Amniotic stem cell (primary cell): ENCODE measurements at places on chromosomes 2 and 18.

GRCh38 chr2:38751596-38752410 lies 642 bp upstream of the SRSF7 start:
- no peak for DNase-seq

DNA sequence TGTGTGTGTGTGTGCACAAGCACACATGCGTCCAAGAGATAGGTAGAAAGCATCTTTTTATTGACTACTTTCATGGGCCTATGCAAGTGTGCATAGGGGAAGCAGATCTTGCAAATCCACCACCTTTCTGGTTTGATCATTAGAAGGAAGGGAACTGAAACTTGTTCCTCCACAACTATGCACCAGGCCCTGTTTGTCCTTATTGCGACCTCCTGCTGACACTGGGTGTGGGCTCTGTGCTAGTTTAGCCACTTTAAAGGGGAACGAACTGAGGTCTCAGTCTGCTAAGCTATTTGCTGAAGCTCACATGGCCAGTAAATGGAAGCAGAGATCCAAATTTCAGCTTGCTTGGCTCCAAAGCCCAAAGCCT lies 32.1 kb upstream of the INSIG2 start:
- DNase-seq: no peak

DNA sequence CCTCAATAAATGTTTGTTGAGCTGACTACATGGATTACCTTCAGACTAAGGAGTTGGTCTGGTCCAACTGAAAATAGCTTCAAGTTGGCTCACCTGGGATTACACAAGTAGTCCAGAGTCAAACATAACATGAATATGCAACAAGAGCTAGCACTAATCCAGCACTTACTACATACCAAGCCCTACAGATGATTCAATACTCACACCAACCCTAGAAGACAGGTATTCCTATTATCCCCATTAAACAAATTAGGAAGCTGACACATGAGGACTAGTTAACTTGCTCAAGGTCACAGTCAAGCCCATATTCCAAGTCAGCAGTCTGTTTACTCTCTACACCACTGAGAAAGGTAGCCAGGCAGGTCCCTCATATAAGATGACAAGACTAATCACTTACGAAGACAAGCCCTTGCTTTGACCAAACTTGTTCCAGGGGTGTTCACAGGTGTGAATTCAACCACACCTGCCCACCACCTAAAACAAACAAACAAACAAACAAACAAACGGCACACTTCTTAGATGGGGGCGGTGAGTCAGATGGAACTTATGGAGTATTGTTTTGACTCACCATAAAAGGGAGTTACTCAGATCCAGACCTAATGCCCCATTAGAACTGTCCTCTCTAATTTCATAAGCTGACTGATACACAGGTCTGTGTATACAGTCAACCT lies 29.1 kb downstream of the TMEM131 start:
- DNase-seq: no peak

DNA sequence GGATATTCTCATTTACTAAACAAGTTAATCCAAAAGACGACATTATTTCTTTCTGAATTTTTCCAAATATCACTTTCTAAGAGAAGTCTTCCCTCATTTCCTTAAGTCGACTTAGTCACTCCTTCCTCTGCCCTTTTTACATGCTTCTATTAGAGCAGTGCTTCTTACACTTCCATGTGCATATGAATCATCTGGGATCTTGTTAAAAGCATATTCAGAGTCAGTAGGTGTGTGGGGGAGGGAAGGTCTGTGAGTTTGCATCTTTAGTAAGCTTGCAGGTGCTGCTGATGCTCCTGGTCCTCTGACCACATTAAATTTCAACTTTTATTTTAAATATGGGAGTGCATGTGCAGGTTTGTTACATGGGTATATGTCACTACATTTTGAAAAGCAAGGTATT lies 582.6 kb downstream of the NRXN1 start:
- DNase-seq: no peak

DNA sequence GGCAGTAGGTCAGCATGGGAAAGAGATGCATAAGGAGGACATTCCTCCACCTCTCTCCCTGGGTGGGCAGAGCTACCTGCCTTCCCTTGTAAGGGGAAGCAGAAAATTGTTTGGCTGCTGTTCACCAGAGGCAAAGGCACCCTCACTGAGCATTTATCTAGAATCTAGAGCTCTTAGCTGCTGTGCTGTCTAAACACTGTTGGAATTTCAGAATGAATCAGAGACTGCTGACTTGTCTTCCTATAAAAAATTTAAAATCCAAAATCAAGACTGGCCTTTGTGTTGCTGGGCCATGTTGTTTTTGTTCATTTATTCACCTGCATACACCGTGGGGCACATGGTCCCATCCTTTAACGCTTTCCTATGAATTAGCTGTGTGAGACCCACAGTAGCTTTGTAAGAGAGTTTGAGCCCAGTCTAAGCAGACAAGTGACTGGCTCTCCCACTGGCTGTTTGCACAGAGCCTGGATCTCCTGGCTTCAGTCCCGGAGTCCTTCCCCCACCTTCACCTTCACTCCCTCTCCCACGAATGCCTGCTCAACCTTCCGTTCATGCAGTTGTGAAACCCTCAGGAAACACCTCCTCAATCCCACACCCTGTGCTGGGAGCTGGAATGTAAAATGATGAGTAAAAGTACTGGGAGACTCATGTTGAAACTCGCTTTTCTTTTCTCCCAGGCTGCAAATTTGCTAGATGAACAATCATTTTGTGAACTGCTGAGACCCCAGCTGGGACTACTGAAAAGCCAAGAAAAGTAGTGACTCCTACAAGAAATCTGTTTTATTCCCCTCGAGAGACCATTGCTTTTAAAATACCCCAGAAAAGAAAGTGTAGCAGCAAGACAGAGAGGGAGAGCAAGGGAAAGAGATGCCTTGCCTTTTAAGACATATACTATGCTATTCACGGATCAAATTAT lies 76.2 kb downstream of the FAM168B start:
- peak; percentile 2 for DNase-seq

- no peak for DNase-seq
Observed at GRCh38 chr2:65491381-65491905, 59.0 kb upstream of the SPRED2 start.

DNA sequence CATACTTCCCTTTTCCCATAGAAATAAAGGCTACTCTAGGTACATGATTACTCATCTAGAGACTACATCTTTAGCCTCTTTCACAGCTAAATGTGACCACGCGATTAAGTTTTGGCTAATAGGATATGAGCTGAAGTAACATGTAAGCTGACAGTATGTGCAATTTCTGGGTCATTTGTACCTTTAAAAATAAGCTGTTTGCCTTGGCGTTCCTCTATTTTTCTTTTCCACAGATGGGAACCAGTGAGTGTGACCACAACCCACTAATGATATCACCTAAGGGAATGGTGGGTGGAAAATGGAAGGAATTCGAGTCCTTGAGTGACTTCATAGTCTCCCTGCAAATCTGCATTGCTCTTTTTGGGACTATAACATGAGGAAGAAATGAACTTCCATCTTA lies 11.7 kb upstream of the NABP1 start:
- no peak for DNase-seq

DNA sequence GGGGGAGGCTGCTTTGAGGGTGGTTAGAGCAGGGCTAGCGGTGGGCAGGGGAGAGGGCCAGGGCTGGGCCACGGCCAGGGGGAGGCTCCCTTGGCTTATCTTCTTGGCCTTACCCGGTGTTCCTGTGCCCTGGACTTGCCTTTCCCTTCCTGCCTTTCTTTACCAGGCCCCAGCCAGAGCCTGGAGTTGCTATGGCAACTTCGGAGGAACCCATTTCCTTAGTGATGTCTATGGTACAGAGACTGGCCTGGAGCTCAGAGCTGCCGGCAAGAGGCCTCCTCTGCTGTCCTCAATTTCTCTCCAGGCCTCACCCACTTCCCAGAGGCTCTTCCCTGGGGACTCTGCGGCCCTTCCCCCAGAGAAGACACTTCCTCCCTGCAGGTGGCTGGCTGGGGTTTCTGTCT lies 11.5 kb downstream of the SPEG start:
- DNase-seq: no peak
